ENCODE measurements at places on chromosomes 11 and 22. TPM values are rescaled to one million over a fixed set of nuclear protein-coding genes. Genes with fewer than 3 reads are reported as not detected.

DNA sequence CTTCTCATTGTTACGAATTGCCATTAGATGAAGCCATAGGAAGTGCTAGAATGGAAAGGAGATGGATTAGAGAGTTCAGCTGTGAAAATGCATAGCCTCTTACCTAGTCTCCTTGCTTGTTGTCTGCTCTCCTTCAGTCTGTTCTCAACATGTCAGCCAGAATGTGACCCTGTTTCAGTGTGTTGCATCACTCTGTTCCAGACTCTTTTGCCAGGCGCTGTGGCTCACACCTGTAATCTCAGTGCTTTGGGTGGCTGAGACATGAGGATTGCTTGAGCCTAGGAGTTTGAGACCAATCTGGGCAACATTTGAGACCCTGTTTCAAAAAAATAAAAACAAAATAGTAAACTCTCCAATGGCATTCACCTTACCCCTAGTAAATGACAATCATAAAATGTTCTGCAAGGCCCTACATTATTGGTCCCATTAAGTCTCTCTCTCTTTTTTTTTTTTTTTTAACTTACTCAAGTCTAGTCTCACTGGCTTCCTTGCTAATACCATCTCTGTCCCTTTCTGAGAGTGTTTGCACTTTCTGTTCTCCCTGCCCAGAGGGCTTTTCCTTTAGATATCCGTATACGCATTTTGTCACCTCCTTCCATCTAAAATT lies 39.4 kb downstream of the CYP2R1 start:
- DNase-seq, result no peak

- DNase-seq, result no peak
Measured at GRCh38 chr11:70524096-70524922, 126.0 kb downstream of the CTTN start.

DNA sequence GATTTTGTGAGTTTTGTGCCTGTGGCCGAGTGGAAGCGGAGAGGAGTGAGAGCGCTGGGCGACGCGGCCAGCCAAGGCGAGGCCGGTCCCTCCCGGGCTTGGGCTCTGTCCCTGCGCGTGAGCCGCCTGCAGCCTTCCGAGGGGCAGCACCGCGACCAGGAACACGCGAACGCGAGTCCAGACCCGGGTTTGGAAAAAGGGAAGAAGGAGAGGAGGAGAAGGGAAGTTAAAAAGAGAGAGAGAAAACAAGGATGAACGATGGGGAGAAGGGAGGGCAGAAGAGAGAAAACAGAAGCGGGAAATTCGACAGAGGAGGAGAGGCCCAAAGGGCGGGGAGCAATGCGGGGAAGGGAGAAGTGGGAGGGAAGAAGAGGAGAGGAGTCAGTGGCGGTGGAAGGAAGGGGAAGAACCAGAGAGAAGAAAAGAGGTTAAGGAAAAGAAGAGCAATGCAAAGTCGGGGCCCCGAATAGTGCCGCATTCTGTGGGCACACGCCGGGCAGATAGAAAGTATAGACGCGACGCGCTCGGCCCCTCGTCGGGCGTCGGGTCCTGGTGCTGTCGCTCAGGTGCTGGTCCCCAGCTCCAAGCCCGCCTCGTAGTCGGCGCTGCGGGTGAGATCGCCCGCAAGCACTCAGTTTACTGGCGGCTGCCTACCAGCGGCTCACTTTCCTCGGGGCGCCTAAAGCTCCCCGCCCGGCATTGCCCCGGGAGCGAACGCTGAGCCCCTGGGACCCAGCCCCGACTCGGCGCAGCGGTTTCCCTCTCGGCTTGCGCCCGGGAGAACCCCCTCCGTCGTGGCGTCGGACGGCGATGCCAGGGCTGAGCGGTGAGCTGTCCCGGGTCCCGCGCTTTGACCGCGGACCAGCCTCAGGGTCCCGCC lies 2.8 kb upstream of the BARX2 start:
- no peak for DNase-seq

EHF gene
- not detected for polyA plus RNA-seq

MPPED1 gene
- not detected for polyA plus RNA-seq

HPS4 gene
- polyA plus RNA-seq, result 13.3 TPM

SNX32 gene
- 1.6 TPM for polyA plus RNA-seq

DNAJB7 gene
- polyA plus RNA-seq, result 0.21 TPM

Measured in immature natural killer cell (primary cell).